ENCODE measurements at places on chromosomes 11 and 22.

- no peak for DNase-seq
Measured at GRCh38 chr11:8293171-8293570, 29.5 kb upstream of the LMO1 start.

DNA sequence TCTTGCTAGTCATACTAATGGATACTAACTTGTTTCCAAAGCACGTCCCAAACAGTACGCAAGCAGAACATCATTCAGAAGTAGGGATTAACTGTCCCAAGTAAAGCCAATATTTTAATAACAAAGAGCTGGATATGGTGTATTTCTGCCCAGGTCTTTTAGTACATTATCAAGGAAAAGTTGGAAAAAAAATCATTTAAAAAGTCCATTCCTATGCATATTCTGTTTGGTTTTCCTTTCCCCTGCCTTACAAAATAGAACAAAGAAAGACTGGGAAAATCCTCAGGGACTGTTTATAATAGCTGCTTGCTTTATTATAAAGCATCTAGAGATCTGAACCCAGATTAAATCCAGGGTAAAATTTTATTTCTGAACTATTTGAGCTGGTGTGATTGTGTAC is 83.9 kb downstream of the UVRAG start:
- DNase-seq, result no peak

GRCh38 chr11:87942786-87943185 is 232.5 kb downstream of the RAB38 start:
- no peak for DNase-seq

- DNase-seq, result no peak
Measured at GRCh38 chr11:13772223-13773046, 104.0 kb downstream of the FAR1 start.

GRCh38 chr11:11740073-11740702 is 101.6 kb upstream of the USP47 start:
- DNase-seq, result no peak

GRCh38 chr11:44936525-44936924 is 14.2 kb downstream of the TP53I11 start:
- DNase-seq, result peak; percentile 81

- DNase-seq, result no peak
Measured at GRCh38 chr11:128603752-128604414, 16.5 kb upstream of the ETS1 start.

GRCh38 chr11:130467116-130467900 is 18.9 kb downstream of the ADAMTS15 start:
- no peak for DNase-seq

DNA sequence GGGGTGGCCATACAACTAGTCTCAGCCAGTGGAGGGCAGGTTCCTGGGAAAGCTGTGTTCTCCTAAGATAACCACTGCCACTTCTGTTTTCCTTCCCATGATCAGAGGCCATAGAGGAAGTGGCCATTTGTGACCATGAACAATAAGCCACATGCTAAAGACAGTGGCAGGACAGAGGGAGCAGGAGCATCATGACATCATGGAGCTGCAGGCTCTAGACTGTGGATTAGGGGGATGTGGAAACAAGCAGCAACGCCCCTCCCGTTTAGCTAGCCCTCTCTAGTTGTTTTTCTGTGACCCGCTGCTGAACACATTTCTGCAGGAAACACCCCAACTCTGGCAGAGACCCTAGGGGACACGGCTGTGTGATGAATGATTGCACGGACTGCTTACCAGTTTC is 195.0 kb upstream of the NECTIN1 start:
- DNase-seq, result no peak

DNA sequence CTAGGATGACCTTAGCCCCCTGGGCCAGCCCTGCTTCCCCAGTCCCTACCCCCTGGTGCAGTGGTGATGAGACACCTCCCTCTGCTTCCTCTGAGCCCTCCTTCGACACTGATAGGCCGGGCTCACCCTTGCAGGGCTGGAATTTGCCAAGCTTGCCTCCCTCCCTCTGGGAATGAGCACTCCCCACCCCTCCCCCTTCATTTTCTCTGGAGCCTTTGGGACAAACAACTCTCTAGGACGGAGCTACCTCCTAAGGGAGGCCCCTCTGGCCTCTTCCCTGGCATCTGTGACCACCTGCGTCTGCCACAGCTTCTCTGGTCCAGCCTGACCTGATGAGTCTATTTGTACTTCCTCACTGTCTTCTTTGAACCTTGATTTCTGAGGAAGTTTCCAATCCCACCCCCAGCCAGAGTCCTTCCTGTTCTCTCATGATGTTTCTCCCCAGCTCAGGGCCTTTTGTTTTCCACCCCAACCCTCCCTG is 53.3 kb upstream of the ADA2 start:
- no peak for DNase-seq

GRCh38 chr11:959608-960007 is 33.9 kb downstream of the AP2A2 start:
- DNase-seq, result no peak

DNA sequence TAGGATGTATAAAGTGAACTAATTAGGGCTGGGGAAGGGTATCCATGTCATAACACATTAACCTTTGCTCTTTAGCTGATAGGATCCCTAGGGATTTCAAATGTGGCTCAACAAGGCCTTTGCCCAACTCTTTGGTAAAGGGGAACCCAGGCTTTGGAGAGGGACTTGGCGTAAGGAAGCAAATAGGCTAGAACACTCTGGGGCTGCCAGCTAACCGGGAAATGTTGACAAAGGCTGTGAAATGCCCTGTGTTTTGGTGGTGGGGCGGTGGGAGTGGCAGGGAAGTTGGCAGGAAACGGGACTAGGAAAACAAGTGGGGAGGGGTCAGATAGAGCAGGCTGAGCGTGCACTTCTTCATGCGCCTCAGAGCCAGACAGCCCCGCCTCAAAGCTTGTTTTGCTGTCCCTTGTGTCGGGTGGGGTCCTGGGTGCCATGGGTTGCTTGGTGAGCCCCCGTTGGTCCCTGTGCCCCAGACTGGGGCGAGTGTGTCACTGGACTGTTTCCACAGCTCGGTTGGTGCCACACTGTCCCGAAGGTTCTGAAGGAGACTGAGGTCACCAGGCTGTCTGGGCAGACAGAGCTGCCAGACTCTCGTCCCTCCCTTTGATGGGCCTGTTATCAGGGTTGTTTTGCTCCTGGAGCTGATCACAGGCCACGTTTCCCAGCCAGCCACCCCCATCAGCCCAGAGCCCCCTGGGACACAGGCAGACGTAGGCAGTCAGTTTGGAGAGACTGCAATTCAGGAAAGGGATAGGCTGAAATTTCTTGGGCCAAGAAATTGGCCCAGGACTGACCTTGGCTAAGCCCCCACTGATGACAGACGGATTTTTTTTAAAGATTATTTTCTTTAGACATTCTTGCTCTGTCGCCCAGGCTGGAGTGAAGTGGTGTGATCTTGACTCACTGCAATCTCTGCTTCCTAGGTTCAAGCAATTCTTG is 19.6 kb downstream of the KCTD21 start:
- no peak for DNase-seq

DNA sequence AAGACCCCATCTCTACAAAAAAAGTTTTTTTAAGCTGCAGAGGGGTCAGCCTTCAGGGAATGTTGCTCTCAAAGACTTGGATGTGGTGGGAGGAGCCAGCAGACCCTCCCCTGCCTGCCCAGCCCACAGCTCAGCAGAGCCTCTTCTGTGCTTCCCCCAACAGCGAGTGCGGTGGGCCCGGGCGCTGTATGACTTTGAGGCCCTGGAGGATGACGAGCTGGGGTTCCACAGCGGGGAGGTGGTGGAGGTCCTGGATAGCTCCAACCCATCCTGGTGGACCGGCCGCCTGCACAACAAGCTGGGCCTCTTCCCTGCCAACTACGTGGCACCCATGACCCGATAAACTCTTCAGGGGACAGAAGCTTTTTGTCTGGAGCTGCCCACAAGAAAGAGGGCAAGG is 10.5 kb downstream of the TMA7B start:
- DNase-seq, result no peak

Measured in stimulated activated CD4-positive, alpha-beta T cell treated with anti-CD3 and anti-CD28 coated beads, Interleukin-1b, Interleukin-23, amount 100 ng/mL, for 48 hours (primary cell).